ENCODE measurements at places on chromosomes 2 and 18.

DNA sequence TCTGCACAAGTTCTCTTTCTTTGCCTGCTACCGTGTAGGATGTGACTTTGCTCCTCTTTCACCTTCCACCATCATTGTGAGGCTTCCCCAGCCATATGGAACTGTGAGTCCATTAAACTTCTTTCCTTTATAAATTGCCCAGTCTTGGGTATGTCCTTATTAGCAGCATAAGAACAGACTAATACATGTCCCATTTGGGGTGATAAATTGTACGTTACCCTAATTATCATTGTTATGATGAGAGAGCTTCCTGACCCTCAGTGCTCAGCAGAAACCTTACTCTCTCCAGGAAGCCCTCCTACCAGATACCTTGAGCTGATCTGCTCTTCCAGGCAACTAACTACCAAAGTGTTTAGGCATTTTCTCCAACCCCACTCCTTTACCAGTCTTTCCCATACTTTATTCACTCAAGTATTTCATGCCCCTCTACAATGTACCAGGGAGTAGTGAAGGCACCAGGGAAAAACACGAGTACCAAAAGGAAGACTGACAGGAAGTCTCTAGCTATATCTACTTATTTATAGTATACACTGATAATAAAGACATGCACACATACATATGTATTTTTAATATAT is 196.2 kb downstream of the MYCN start:
- no peak for DNase-seq

DNA sequence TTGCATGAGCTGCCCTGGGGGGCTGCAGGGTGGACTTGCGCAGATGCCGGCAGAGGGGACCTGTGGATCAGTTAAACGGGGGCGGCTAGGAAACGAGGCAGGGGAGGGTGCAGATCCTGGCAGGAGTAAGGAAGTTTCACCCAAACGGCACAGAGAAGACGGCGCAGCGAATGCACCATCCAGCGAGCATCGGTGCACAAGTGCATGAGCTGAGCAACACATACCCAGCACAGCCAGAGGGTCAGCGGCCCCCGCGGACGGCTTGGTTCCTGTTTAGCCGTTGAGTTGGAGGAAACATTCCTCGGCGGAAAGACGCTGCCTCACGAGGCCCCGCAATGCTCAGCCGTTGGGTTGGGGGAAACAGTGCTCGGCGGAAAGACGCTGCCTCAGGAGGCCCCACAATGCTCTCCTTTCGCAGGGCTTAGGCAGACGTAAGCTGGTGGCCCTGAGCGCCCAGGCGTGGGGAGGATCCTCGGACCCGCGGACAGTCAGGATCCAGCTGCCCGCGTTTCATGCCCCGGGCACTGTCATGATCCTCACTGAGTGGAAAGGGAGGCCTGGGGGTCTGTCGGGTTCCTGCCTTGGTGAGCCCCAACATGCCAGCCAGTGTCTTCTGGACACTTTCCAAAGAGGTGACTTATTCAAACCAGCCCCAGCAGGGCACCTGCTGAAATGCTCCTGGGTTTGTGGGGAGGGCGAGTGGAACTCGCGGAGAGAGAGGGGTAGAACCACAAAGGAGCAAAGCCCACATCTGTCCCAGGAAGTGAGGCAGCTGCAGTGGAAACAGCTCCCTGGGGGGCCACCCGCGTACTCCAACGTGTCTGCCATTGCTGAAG is 86.3 kb downstream of the NDUFA10 start:
- no peak for DNase-seq

GRCh38 chr18:55400081-55400480 is 187.9 kb downstream of the TCF4 start:
- no peak for DNase-seq

DNA sequence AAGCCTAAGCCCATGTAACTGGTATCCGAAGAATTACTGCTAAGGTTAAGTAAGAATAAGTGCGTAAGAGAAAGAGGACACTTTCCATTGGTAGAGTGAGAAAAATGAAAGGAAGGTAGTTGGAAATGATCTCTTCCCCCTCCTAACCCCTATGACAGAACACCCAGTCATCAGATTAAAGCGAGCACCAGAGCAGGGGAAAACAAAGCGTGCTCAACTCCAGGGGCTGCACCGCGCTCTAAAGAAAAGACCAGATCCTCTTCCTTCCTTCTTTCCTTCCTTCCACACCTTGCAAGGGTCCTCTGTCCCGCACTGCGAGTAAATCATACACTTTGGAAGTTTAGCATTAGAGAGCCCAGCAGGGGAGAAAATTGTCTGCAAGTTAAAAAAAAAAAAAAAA is 971 bp upstream of the CDH7 start:
- DNase-seq: no peak

DNA sequence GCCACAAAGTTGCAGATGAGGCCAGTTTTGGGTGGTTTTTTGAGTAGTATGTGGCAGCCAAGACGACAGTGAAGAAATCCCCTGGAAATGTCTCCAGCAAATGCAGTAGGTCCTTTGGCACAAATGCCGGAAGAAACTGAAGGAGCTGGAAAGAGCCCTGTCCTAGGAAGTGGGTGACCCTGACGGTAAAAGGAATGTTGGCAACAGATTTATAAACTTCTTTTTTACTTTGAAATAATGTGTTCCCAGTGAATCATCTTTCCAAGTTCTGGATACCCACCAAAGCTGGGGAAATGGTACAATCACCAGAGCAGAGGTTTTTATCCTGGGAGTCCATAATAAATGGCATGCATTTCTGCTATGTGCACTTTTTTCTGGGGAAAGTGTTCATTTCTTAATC is 112.9 kb downstream of the CSRNP3 start:
- no peak for DNase-seq

GRCh38 chr2:155770516-155770915 is 562.0 kb downstream of the NR4A2 start:
- no peak for DNase-seq

- DNase-seq: no peak
Measured at GRCh38 chr2:199807966-199808365, 43.0 kb downstream of the FTCDNL1 start.

DNA sequence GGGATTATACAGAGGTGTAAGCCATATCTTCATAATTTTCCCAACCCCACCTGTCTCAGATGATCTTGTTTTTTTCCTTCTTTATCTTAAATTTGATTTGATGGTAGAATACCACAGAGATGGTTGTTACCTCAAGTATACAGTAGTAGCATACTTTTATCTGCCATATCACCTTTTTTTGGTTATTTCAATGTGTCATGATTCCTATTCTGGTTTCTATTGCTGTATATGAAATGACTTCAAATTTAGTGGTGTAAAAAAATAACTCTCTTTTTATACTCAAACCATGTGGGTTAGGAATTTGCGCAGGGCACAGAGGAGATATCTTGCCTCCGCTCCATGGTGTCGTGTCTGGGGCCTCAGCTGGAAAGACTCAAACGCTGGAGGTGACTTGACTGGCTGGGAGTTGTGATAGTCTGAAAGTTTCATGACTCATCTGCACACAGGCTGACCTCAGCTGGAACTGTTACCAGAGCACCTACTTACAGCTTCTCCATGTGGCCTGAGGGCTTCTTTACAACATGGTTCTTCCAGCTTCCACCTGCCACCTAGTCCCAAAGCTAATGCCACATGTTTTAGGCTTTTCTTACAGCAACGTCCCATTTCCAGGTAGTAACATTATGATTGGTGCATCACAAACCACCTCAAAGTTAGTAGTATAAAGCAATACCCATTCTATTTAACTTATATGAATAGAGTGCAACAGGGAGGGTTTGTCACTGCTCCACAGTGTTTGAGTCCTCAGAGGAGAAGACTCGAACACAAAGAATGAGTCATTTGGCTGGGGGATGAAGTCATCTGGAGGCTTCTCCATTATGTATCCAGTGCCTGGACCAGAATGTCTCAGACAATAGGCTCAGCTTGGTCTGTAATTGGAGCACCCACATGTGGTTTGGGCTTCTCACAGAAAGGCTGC is 82.3 kb upstream of the XPO1 start:
- no peak for DNase-seq

GRCh38 chr18:66523219-66523991 is 80.5 kb downstream of the CDH19 start:
- no peak for DNase-seq

DNA sequence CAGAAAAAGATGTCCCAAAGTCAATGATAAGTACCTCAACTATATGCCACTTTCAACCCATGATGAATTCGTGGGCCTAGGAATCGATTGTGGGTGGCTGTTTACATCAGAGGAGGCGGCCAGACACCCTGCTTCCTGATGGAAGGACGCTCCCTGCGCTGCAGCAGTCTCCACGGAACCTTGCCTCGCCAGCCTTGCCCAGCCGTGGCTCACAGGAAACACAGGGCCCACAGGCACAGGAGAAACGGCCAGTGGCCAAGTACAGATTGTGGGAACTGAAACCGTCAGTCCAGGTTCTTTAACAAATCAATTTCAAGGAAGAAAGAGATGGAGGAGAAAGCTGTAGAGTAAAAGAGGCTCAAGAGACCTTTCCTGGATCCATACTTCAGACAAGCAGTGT is 101.5 kb upstream of the NFATC1 start:
- DNase-seq: no peak

- DNase-seq: no peak
Measured at GRCh38 chr2:83196225-83196624, 1262.9 kb downstream of the SUCLG1 start.

Data from 8988T (cell line).